ENCODE measurements at places on chromosomes 5 and 9. TPM values are rescaled to one million over a fixed set of nuclear protein-coding genes. Genes with fewer than 3 reads are reported as not detected.
A peak's percentile ranks its signal among the peaks of the same experiment; 100 is the strongest.

- DNase-seq = no peak
Observed at GRCh38 chr9:2395814-2396612, 225.6 kb upstream of the VLDLR start.

- DNase-seq = peak; percentile 40
Observed at GRCh38 chr9:115035841-115036612, 81.9 kb downstream of the TNC start.

- DNase-seq = no peak
Observed at GRCh38 chr9:121641224-121641611, 10.2 kb upstream of the DAB2IP start.

GRCh38 chr5:146521403-146522106 is 5.6 kb upstream of the GPR151 start:
- DNase-seq = no peak

DNA sequence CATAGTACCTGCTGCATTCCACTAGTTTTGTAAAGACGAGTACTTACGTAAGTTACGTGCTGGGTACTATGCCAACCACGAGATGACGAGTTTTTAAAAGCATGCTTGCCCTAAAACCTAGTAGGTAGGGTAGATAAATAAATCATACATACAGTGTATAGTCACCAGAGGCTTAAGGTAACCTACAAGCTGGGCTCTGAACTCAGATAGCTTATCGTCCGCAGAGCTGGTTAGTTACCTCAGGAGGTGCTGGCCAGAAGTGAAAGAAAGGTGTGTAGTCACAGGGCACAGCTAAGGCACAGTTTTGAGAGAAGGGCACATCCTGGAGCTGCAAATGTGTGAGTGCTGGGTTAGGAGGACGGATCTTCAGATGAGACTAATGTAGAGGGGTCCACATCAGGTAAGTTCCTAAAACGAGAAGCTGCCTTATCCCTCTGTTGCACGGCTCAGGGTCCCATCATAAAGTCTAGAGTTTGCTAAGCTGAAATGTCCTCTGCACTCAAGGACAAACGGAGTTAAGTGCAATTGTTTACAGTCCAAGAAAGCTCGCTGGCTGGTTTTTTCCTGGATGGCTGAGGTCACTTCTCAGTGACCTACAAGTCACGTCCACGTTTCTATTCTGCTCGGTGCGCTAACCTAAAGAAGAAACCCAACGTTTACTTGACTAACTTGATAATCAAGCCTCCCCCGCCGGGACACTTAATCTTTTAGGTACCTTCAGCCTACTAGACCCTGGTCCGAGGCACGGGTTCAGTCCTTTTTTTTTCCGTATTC is 1.1 kb upstream of the SNX24 start:
- peak; percentile 12 for DNase-seq

- DNase-seq = no peak
Observed at GRCh38 chr5:90813392-90813791, 254.8 kb downstream of the ADGRV1 start.

GRCh38 chr9:96164268-96164683 is 137.7 kb downstream of the HSD17B3 start:
- DNase-seq = no peak

DNA sequence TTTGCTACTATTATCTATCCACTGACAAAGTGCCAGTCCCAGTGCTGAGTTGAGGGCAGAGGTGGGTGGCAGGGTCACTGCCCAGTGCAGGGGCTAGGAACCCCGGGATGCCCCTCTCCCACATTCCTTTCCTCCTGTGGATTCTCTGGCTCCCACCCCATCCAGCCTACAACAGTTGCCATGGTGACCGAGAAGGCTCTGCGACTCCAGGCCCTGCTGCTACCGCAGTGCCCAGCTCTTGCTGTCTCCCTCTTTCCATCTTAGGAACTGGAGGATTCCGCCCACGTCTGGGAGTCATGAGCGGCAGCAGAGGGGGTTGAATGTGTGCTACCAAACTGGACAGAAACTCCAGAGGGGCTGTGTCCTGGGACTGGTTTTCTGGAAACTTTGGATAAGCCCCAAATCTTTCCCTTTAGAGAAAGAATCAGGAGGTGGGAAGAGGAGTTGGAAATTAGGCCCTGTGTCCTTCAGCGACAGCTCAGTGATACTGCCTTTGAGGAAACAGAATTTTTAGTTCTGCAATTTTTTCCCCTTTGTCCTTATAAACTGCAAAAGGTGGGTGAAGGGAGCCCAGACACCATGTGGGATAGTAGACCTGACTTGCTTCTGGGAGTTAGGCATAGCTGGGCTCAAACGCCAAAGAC is 20.7 kb upstream of the C5orf47 start:
- no peak for DNase-seq

GRCh38 chr5:30908356-30908755 is 285.1 kb upstream of the CDH6 start:
- no peak for DNase-seq

- no peak for DNase-seq
Observed at GRCh38 chr5:138594305-138595058, 19.3 kb upstream of the HSPA9 start.

GRCh38 chr5:38045446-38045845 is 205.6 kb upstream of the GDNF start:
- DNase-seq = no peak

DNA sequence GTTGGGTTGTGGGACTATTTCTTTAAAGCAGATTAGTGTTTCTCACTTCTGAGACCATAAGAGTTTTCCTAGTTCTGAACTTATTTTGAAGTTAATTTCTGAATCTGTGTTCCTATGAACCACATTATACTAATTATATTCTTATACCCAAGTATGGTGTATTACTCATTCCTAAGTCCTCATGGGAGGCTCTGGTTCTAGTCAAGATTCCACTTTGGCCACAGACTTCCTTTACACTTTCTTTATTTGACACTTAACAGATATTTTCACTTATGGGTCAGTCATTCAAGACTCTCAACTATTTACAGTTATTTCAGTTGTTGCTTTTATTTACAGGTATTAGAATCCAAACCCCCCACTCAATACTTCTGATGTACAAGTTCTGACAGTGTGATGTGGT is 937.2 kb upstream of the TYRP1 start:
- no peak for DNase-seq

- no peak for DNase-seq
Observed at GRCh38 chr9:82247318-82247717, 258.7 kb downstream of the SPATA31D1 start.

- DNase-seq = no peak
Observed at GRCh38 chr5:39342460-39342859, 21.8 kb downstream of the C9 start.

The C8G gene
- total RNA-seq = 0.83 TPM

The CARD9 gene
- total RNA-seq = 0.12 TPM

The CCDC69 gene
- total RNA-seq = 15.5 TPM

The ATG12 gene
- total RNA-seq = 39.1 TPM

The HAPLN1 gene
- total RNA-seq = not detected

The MINAR2 gene
- not detected for total RNA-seq

The GRIA1 gene
- total RNA-seq = not detected

Data from activated naive CD4-positive, alpha-beta T cell treated with anti-CD3 and anti-CD28 coated beads for 36 hours (primary cell).